NCI-H2171 (cell line): ENCODE measurements at places on chromosomes 5 and 9.

GRCh38 chr5:143494162-143494561, 90.7 kb upstream of the NR3C1 start:
- DNase-seq = no peak

DNA sequence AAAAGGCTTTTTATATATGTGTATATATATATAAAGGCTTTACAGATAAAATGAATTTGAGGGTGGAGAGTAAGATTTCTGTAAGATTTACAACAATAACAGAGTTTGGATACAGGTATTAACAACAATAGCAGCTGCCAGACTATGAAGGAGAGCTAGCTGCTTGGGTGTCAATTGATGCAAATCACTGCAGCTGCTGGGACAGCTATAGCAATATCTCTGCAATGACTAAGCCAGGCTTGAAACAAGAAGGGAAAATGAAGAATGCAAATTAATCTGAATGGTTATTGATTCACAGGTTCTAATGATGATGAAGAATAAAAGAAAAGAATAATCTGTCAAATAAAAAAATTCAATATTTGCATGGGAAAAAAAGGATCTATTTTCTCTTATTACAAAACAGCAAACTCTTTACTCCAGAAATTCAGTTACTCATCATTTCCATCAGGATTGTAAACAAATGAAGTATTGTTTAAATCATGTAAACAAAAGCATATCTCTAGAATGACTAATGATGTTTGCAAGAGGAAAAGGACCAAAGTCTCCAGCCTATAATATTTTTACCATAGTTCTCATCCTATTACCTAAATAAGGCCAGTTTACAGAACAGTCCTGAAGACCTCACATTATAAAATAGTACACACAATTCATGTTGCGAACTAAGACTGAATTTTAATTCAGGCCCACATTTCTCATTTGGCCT, 219.0 kb downstream of the HTR1A start:
- DNase-seq = no peak

DNA sequence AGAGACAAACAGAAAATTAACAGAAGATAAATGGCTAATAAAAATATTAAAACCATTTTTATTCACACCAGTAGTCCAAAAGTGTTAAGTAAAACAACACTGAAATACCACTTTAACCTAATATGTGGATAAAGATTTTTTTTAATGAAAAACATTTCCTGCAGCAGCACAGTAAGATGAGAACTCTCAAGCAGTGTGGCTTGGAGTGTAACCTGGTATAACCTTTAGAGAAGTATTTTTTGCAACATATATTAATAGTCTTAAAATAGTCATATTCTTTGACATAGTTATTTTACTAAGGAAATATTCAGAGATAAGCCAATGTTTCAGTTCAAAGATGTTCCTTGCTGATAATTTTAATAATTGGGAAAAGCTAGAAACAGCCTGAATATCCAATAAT, 644.4 kb downstream of the PDE4D start:
- no peak for DNase-seq

- DNase-seq = no peak
Observed at GRCh38 chr5:56908942-56909293, 478 bp upstream of the SETD9 start.

DNA sequence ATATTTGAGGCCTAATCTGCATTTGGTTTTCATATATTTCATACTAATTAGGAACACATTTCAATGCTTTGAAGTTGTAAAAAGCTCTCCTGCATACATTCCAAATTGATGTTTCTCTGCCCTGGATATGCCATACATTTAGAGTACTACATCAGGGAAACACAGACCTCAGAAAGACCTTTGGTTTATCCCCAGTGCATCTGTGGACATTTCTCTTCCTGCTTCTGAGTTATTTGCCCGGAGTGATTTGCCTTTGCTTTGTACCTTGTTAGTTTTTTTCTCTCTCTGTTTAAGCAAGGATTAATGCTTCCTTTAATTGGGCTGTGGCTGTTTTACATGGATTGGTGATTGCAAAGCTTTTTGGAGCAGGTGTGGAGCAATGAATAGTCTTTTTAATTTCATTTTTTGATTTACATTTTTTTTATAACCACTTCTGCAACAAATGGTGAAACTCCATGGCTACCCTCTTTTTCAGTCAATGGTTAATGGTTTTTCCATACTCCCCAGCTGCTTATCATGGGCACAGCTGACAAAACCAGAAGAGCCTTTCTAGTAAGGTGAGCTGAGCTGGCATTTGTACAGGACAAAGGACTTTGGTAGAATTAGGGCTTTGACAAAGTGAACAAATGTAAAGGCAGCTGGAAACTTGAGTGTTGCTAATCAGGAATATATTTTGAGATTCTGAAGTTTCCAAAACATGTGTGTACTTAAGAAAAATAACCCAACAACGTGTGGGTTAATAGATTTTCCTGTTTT, 54.2 kb downstream of the ZSWIM6 start:
- DNase-seq = no peak

- DNase-seq = no peak
Observed at GRCh38 chr5:122022966-122023365, 55.1 kb downstream of the LOX start.

GRCh38 chr9:107208121-107208520, 75.0 kb upstream of the RAD23B start:
- no peak for DNase-seq

GRCh38 chr5:59607138-59607765, 286.3 kb downstream of the PDE4D start:
- DNase-seq = no peak

- DNase-seq = no peak
Observed at GRCh38 chr9:114258866-114259797, 63.8 kb upstream of the ORM1 start.

- DNase-seq = no peak
Observed at GRCh38 chr5:102792705-102793104, 37.6 kb downstream of the PAM start.

DNA sequence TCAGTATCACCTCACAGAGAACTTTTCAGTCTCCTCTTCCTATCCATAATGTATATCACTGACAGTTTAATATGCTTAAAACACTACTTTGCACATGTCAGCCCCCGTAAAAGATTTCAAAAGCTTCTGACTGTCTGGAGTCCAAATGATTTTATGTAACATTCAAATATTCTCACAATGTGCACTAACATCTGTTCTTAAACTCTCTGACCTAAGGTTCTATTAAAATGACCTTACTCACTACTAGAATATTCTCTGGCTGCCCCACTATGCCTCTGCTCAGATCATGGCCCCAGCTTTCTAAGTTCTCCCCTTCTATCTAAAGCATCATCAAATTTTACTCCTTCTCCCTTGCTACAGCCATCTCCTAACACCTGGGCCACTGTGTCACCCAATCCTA, 52.5 kb downstream of the AP3B1 start:
- no peak for DNase-seq

GRCh38 chr5:32031089-32031488, 143.0 kb downstream of the GOLPH3 start:
- no peak for DNase-seq

DNA sequence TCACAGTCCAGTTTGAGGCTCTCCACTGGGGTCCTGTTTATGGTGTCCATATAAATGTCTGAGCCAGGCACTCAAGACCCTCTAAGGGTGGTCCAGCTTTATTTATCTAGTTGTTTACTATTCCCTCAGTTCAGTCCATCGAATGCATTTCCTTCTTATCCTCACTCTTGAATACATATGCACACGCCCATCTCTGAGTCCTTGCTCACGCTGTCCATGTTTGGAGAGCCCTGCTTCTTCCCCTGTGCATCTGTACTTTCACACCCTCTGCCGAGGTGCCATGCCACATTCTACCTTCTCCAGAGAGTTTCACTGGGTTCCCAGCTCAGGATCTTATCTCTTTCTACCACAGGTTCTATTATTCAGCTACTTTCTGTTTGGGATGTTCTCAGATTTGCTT, 30.2 kb upstream of the SEMA6A start:
- no peak for DNase-seq
